ENCODE measurements at places on chromosomes 16 and 17.

GRCh38 chr17:4008082-4008435 lies 43.8 kb upstream of the ATP2A3 start:
- peak; percentile 5 for DNase-seq

DNA sequence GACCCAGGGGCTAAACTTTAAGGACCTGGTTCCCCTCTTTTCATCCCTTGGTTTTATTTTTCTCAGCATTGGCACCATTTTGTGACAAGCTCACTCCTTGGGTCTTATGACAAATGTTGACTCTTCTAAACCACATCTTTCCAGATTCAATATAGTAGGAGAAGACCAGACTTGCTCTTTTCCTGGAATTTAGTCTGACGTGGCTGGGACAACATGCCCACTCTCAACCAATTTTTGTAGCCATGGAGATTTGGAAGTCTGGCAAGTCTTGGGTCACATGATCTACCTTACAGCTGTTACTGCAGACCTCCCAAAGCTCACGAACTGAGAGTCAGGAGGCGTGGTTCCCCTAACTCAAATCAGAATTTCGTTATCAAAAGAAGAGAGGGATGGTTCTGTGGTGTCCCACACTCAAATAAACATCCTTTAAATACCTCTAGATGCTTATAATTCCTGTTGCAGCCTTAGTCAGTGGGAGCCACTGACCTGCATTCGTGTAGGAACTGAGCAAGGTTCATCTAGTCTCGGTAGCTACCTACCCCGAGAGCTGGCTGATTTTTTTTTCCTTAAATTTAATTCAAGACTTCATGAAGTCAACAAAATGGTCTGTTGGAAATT lies 683.5 kb downstream of the MAF start:
- DNase-seq = no peak

DNA sequence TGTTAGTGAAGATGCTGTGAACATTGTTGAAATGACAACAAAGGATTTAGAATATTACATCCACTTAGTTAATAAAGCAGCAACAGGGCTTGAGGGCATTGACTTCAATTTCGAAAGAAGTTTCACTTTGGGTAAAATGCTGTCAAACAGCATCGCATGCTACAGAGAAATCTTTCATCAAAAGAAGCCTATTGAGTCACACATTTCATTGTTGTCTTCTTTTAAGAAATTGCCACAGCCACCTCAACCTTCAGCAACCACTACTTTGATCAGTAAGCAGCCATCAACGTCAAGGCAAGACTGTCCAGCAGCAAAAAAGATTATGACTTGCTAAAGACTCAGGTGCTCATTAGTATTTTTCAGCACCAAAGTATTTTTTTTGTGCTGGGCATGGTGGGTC lies 13.2 kb upstream of the MAP2K6 start:
- DNase-seq = no peak

DNA sequence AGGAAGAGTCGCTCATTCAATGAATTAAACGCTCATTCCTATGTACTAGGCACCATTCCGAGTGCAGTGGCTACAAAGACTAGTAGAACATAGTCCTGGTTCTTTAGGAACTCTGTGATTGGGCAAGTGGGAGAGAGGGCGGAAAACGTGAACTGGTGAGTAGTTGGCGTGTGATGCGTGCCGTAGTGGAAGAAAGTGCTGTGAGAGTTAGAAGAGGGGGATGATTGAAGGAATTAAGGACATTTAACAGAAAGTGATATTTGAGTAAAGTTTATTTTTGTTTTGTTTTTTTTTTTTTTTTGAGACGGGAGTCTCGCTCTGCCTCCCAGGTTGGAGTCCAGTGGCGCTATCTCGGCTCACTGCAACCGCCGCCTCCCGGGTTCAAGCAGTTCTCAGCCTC lies 7.9 kb upstream of the SLFN14 start:
- DNase-seq = no peak

- no peak for DNase-seq
These were observed 12.2 kb upstream of the JPT2 start for GRCh38 chr16:1665829-1666228.

GRCh38 chr17:9472541-9472940 lies 103.1 kb downstream of the STX8 start:
- no peak for DNase-seq

DNA sequence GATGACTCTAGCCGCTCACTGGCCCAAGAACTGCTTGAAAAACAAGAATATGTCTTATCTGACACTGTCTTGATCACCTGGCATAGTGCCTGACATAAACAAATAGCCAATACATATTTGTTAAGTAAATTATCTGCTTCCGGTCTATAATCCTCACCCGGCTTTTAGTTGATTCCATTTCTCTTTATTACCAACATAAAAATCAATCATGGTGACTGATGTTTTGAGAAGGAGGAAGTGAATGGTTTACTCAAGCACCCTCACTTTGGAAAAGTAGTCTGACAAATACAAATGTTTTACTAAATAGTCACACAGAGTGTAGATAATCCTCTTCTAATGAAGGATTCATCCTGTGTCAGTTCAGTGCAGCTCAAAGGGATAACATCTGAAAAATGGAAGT lies 47.0 kb downstream of the SKAP1 start:
- no peak for DNase-seq

- no peak for DNase-seq
These were observed 1.9 kb downstream of the EVPLL start for GRCh38 chr17:18379246-18380146.

GRCh38 chr16:2077016-2077415 lies 29.2 kb downstream of the TSC2 start:
- no peak for DNase-seq

DNA sequence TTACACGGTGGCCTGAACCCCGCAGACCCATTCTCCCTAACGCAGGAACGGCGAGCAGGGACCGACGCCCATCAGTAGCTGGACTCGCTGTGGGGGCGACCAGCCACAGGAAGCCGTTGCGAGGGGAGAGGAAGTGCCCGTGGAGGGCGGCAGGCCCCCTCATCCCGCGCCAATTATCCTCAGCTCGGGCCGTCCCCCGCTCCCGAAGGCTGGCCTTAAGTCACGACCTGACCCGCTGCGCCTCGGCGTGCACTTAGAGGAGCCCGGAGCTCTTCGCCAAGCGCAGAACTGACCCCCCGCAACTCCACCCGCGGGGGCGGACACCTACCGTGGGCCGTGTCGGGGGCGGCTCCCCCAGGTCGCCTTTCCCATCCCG lies 401 bp downstream of the ARL16 start:
- no peak for DNase-seq

DNA sequence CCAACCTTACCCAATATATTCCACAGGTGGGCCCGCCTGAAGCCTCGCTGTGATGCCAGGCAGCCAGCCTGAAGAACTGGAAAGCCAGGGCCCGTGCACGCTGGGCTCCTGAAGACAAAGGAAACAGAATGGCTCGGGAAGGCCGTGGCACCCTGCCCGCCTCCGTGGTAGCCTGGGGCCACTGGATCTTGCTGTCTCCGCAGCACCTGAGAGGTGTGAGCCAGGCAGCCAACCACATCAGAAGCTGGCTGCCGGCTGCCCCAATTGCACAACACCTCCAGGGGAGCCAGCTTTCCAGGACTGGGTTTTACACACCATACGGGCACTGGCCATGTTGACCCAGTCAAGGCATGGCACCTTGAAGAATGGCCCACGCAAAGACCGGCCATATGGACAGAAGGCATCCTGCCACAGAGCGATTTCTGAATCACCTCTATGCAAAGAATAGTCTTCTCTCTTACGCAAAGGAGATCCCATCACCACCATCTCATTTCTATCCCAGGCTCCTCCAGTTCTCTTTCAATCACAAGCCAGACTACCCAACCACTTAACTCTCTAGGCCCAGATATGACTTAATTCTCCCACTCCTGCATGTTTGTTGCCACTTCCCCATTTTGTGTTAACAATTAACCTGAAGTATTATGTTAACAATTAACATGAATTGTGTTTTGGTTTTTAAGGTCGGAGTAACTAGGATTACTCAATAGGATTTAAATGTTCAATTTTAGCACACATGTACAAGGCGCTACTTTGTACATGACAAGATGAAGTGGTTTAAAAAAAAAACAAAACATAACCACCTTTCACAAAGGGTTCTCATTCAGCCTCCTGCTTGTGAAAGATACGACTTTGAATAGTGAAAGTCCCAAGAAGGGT lies 32.1 kb downstream of the ZFHX3 start:
- DNase-seq = no peak

DNA sequence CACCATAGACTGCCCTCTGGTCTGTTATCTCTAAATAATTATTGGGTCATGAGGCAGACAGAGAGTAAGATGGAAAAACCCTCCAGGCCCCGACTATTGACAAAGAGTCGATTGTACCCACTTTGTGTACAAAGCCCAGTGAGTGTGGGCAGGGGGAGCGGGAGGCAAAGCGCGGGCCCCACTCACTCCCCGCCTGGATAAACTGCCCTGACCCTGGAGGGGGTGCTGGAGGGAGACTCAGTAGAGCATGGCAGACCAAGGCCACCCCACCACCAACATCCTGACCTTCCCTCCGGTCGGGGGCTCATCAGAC lies 11.2 kb upstream of the CPSF4L start:
- DNase-seq = no peak

- no peak for DNase-seq
These were observed 52.5 kb upstream of the MTSS2 start for GRCh38 chr16:70738083-70738977.

- DNase-seq = no peak
These were observed 37.0 kb downstream of the STXBP4 start for GRCh38 chr17:55005520-55005919.

DNA sequence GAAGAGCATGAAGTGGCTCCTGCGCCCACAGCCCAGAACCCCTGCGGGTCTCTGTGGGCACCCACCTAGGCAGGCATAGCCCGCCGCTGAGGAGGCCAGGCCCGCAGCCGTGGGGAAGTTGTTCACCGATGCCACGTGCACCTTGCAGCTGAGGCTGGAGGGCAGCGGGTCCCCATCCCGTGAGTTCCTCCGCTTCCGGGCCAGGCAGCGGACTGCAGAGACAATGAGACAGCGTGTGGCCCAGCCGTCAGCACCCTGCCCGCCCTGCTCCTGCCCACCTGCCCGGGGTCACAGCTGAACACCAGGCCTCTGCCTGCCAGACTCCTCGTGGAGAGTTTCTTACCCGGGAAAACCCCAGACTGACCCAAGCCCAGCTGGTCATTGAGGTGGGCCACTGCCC lies 5.5 kb downstream of the MVD start:
- DNase-seq = no peak

GRCh38 chr16:369275-369865 lies 968 bp downstream of the MRPL28 start:
- DNase-seq = no peak

GRCh38 chr17:37465069-37465616 lies 24.5 kb upstream of the DUSP14 start:
- no peak for DNase-seq

All from D721Med (cell line).